ENCODE measurements at places on chromosomes 1 and 21.

- DNase-seq, result no peak
Measured at GRCh38 chr1:25657121-25657882, 40.7 kb downstream of the MAN1C1 start.

DNA sequence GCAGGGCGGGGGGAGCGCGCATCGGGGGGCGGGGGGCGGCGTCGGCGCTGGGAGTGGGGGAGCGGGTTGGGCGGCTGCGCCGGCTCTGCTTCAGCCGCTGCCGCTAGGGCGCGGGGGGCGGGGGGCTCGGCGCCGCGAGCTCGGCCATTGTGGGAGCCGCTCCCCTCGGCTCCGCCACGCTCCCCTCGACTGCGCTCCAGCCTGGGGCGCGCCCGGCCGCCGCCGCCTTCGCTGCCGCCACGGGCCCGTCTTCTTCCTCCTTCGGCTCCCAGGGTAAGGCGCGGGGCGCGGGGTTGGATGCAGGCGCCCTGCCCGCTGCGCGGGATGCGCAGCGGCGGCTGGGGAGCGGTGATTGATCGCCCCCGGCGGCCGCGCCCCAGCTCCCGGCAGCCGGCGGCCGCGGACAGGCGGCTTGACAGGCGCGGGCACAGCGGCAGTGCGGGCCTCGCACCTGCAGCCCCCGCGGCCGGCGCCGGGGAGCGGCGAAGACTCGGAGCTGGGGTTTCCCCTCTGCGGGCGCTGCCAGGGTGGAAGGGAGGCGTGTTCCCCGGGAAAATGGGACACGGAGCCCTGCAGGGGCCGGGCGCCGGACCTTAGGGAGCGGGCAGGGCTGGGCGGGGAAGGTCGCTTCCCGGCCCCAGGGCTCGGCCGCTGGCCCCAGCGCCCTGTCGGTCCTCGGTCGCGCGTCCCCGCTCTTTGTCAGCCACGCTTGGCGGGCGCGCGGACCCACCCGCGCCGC is 55.3 kb downstream of the NDUFS5 start:
- no peak for DNase-seq

DNA sequence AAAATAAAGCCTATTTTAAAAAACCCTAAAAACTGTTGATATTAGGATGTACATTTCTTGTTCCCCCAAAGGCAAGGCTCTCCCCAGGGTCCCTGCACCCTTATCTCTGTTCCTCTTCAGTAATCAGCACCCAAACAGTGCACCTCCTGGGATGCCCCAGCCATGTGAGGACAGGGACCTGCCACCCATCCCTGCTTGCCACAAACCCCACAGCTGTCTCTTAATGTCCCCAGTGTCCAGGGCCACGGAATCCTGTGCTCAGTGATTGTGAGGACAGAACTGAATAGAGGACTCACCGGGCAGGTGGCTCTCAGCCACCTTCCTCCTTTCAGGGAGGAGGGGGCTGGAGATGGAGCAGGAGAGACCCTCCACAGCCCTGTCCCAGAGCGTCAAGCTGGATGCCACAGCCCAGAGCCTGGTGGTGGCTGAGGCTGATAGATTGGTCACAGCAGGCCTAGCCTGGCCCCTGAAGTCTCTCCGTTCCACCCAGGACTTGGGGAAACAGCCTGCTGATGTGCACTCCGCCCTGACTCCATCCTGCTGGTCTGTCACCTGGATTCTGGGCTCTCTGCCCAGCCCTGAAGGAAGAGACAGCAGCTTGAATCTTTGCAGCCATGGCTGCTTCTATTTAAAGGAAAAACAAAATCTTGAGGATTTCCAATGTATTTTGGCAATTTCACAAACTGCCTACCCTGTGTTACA is 23.1 kb downstream of the RNF187 start:
- no peak for DNase-seq

DNA sequence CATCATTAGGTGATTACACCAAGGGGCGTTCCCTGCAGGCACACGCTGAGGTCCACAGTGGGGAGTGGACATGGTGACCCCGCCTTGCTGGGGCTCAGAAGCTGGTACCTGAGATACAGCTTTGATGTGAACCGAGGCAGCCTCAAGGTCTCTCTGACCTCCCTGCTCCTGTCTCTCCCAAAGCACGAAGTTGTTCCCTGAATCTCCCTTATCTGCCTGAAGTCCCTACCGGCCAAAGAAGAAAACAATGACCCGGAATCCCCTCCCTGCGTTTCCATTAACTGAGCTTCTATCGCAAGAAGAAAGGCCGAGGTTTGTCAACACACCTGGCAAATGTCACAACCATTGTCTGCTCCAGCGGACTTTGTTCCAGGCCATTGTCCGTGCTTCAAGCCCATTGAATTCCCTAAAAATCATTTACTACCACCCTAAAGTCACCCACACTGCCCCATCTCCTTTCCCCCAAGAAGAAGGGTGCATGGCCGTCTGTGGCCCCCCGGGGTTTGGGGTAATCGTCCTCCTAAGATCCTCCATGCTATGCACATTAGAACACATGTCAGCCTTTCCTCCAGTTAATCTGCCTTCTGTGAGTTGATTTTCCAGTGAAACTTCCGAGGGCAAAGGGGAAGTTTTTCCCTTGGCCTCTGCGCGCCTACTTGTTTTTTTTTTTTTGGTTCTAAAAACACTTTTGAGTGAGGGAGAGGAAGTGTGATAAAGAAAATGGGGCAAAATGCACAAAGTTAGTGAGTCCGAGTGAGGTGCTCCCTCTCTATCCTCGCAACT is 48.1 kb upstream of the COL18A1 start:
- no peak for DNase-seq

- no peak for DNase-seq
Measured at GRCh38 chr1:156103521-156103947, 11.0 kb upstream of the LMNA start.

DNA sequence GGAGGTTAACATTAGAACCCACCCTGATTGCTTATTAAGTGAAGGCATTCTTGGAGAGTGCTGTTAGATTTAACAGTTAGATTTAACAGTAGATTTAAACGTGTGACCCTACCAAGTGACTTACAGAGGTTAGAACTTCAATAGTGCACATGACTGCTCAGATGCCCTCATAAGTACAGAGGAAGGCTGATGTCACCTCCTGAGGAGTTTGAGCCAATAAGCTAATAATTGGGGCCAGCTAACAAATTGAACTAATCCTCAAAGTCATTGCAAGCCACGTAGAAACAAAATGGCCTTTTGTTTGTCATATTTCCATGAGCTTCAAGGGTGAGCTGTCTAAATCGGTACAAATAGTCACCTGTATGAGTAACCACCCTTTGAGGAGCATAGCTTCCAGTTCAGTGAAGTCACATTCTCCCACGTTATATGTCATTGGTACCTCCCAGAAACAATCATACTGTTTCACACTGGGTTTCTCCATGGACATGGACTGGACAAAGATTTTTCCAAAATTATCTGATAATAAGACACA is 11.7 kb downstream of the AVPR1B start:
- DNase-seq, result no peak

DNA sequence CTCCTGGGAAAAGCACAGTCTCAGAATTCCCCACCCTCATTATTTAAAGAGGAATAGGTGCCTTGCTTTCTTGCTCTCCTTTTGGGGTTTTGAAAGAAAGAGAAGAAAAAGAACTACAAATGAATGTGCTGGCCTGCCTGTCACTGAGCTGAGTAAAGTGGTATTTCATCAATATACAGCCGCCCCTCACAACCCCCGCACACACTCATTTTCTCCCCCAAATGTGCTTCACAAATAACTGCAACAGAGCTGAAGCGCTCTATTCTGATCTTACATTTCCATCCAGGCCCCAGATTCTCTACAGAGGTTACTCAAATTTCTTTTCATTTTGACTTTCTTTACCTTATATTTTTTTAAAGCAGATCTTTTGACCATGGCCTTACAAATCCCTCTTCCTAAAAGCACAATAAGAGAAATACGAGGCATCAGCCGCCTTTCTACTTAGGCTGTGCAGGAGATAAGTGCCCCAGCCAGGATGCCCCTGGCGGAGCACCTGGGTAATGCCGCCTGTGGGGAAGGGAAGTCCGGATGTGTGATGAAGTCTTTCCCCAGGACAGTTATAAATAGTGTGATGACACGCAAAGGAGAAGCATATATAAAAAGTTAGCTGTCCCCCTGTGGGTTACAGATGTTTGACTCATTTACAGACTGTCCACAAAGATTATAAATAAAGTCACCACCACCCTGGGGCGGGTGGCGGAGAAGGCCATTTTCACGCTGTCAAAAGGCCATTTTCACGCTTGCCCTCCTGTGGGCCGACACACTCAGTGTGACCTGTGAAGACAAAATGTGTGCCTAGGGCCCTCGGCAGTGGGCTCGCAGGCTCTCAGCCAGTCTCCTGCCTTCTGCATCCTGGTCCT is 6.5 kb downstream of the KCNN3 start:
- no peak for DNase-seq

DNA sequence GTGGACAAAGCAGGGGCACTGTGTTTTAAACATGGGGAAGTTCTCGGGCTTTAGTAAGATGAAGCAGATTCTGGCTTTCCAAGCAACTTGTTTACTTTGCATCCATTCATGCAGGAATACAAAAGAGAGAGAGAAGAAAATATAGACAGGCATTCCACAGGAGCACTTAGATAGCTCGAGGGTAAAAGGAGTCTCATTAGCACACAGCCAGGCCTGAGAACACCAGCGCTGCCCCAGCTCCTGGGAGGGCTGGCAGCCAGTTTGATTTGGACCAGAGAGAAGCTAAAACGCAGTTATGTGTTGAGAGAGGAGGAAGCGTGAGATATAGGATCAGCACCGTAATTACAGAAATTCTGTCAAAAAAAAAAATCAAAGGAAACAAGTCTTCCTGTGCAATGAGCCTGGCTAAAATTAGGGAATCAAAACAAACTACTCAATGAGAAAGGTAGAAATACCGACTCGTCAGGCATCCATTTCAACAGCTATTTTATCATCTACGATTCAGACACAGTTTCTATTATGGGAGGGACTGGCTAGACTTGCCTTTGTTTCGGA is 68.2 kb downstream of the CLSTN1 start:
- no peak for DNase-seq

- DNase-seq, result no peak
Measured at GRCh38 chr1:9737057-9737456, 85.5 kb downstream of the PIK3CD start.

- DNase-seq, result peak; percentile 56
Measured at GRCh38 chr1:213982672-213983492, 4.9 kb upstream of the PROX1 start.

GRCh38 chr1:187013582-187014200 is 184.9 kb downstream of the PLA2G4A start:
- no peak for DNase-seq

DNA sequence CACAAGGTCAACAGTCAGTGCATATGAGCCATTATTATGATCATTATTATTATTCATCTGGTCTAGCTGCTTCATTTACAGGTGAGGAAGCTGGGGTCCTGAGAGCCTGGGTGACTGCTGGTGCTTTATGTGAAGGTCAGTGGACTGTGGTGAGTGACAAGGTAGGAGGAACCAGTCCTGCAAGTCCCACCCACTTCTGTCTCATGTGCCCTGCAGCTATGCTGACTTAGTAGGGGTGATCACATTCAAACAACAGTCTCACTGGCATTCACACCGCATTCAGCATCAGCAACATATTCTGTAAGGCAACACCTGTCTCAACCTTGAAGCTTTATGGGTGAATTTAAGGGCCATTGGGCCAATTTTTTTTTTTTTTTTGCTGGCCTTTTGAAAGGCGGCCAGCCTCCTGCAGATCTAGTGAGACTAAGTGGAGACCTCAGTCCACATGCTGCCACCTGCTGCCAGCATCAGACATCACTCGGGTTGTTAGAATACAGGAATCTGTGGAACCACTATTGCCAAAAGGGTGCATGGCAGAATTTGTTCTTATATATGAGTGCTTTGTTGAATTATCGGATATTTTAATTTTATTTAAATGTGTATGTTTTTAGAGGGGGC is 59.9 kb upstream of the CACNA1E start:
- peak; percentile 41 for DNase-seq

DNA sequence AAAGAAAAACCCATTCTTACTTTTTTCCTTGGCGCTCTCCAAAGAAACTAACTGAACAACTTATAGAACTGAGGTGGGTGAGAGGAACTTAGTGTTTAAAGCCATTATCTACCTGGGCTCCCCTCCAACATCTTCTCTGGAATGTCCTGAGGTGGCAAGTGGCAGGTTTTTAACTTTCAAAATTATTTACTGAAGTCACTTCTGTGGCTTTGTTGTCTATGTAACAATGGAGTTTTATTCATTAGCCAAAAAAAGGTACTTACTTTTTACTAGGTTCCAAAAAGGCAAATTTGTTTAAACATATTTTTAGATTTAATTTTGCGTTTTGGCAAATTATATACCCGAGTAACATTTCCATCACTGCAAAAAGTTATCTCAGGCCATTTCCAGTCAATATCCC is 2.4 kb downstream of the ENO1 start:
- DNase-seq, result no peak

DNA sequence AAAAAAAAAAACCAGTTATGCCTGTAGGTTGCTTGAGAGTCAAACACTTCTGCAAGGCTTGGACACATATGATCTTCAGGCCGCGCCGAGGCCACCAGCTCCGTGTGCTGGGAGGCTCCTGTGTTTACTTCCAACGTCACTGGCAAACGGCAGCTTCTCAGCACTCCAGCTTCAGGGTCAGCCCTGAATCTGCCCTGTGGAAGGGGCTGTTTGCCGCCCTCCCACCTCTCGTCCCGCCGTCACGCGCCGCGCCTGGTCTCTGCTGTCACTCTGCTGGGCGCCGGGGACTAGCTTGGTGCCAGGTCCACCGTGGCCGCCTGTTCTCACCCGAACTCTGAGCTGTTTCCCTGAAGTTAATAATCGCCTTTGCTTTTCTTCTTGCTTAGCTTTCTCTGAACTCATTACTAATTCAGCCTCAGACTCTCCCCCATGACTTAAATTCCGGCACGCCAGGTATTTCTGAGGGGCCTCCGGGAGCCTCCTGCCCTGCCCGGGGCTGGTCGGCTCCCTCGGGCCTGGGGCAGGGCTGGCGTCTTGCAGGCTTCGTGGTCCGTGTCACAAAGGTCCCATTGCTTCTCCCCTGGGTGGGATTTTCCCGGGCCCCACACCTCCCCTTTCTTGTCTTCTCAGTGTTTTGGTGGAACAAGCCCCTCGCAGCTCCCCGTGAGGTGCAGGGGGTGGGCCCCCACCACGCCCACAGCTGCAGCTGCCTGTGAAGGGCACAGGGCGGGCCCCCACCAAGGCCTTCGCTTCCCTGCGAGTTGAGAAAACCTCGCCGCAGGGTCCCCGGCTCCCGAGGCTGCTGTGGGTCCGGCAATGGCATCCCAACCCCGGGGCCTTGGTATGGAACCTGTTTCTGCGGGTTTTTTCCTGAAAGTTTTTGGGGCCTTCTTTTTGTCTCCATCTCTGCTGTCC is 14.6 kb upstream of the C1orf159 start:
- no peak for DNase-seq

- DNase-seq, result no peak
Measured at GRCh38 chr1:95002540-95003432, 70.0 kb downstream of the ALG14 start.

- no peak for DNase-seq
Measured at GRCh38 chr1:37159102-37159501, 124.8 kb upstream of the GRIK3 start.

DNA sequence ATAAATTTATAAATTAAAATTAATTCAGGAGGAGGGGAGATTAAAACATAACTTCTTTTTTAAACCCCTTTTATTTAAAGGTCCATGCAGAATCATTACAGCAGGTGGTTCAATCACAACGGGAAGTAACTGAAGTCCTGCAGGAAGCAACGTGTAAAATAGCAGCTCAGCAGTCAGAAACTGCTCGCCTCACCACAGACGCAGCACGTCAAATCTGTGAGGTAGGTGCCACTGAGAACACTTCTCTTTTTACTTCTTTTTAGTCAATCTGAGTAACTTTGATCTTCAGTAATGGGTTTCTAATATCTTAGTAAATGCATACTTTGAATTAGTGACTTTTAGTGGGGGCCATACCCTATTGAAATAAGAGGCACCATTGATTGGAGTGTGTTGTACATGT is 87.0 kb downstream of the CEP350 start:
- no peak for DNase-seq

- no peak for DNase-seq
Measured at GRCh38 chr1:12703821-12704451, 12.0 kb upstream of the AADACL3 start.

All from NCI-H1930 (cell line).